ENCODE measurements at places on chromosomes 12 and 14. TPM values are rescaled to one million over a fixed set of nuclear protein-coding genes. Genes with fewer than 3 reads are reported as not detected.
A peak's percentile ranks its signal among the peaks of the same experiment; 100 is the strongest.

Gene RBM23
- 89.4 TPM for total RNA-seq

Gene CLEC12A
- total RNA-seq, result not detected

Gene ABCC9
- total RNA-seq, result 0.89 TPM

- DNase-seq, result no peak
- no peak overlapping the region for H3K27ac ChIP-seq
- H3K36me3 ChIP-seq, result peaks cover 5% of the 10 kb centered on the region
- peaks cover 16% of the 10 kb centered on the region for H3K4me1 ChIP-seq
- peak overlapping the region; percentile 58 for H3K4me3 ChIP-seq
Observed at GRCh38 chr12:54390668-54391551, 6.4 kb upstream of the ZNF385A start.

DNA sequence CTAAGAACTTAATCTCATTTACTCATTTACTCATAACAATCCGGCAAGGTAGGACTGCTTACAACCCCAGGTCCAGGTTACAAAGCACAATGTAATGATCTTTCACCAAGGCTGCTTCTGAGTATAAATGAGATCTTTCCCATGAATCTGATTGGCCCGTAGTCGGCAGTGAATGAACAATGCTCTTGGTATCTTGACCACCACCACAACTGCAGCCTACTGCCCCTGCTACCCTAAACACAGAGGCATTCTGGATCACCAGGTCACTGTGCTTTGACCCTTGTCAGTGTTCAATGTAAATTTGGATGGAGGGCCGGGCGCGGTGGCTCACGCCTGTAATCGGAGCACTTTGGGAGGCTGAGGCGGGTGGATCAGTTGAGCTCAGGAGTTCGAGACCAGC lies 15.9 kb downstream of the FAM181A start:
- H3K27me3 ChIP-seq, result peaks cover 33% of the 10 kb centered on the region
- no peaks in the 10 kb centered on the region for H3K36me3 ChIP-seq
- H3K4me3 ChIP-seq, result no peak overlapping the region
- peaks cover 36% of the 10 kb centered on the region for H3K4me1 ChIP-seq
- no peak for DNase-seq

GRCh38 chr14:34436118-34436905 lies 25.7 kb downstream of the SPTSSA start:
- peak overlapping the region; percentile 71 for H3K27ac ChIP-seq
- DNase-seq, result no peak
- H3K4me3 ChIP-seq, result no peak overlapping the region
- peaks cover 33% of the 10 kb centered on the region for H3K4me1 ChIP-seq

Gene OGFOD2
- 20.2 TPM for total RNA-seq

Gene HSP90AA1
- 317 TPM for total RNA-seq

Gene NT5DC3
- total RNA-seq, result 11.3 TPM

DNA sequence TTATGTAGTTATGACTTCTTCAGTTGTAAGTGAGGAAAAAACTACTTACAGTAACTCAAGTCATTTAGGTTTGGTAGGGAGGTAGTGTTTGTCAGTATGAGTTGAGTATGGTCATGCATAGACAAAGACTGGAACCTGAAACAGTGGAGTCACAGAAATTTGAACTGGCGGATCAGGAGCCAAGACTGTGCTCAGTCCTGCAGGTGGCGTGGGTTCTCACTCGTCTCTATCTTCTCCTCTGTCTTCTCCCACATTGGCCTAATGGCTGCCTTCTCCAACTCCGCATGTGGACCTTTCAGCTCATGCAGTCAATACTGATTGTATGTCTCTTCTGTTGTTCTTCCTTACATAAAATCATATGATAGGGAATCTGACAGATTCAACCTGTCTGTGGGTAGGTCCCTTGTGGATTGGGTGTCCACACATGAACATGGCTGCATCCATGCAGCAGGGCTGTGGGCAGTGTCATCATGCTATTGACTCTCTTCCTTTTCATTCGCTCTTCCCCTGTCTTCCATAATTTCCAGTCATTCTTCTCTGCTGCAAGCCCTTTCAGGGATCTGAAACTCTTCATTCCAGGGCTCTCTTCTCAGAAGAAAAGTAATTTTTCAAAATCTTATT lies 78.8 kb upstream of the NEDD1 start:
- DNase-seq, result no peak
- no peaks in the 10 kb centered on the region for H3K27me3 ChIP-seq
- H3K36me3 ChIP-seq, result no peaks in the 10 kb centered on the region
- H3K27ac ChIP-seq, result no peak overlapping the region
- H3K4me1 ChIP-seq, result no peaks in the 10 kb centered on the region

Gene NGB
- not detected for total RNA-seq

Gene NTF3
- 1.1 TPM for total RNA-seq

Gene SLCO1A2
- 3.8 TPM for total RNA-seq

Gene FBRSL1
- 42.1 TPM for total RNA-seq

- no peak for DNase-seq
- H3K36me3 ChIP-seq, result peaks cover 29% of the 10 kb centered on the region
- H3K27ac ChIP-seq, result no peak overlapping the region
- no peak overlapping the region for H3K4me3 ChIP-seq
- H3K27me3 ChIP-seq, result no peaks in the 10 kb centered on the region
Observed at GRCh38 chr12:64147011-64147631, 75.0 kb downstream of the KICS2 start.

GRCh38 chr12:31005944-31006361 lies 67.7 kb upstream of the DDX11 start:
- DNase-seq, result no peak
- no peak overlapping the region for H3K27ac ChIP-seq
- H3K27me3 ChIP-seq, result peaks cover 17% of the 10 kb centered on the region
- no peak overlapping the region for H3K4me3 ChIP-seq
- no peaks in the 10 kb centered on the region for H3K36me3 ChIP-seq

DNA sequence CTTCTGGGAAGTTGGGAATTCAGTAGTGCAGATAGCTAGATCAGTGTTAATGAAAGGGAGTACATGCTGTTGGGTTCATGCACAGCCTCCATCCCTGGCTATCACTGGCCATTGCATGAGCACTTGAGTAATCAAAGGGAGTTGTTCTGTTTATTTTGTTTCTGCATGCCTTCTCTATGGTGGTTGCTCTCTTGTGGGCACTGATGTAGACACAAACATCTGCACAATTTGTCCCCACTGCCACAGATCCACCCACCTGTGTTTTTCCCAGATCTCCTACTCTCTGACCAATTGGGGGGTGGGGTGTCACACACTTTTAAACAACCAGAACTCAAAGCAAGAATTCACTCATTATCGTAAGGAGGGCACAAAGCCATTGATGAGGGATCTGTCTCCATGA lies 89.7 kb upstream of the DHRS4 start:
- H3K27ac ChIP-seq, result no peak overlapping the region
- no peak overlapping the region for H3K4me3 ChIP-seq
- no peak for DNase-seq
- peaks cover 20% of the 10 kb centered on the region for H3K27me3 ChIP-seq
- H3K4me1 ChIP-seq, result no peaks in the 10 kb centered on the region
- H3K36me3 ChIP-seq, result no peaks in the 10 kb centered on the region

Gene TAS2R43
- total RNA-seq, result 0.86 TPM

GRCh38 chr12:54497883-54498282 lies 331 bp downstream of the NCKAP1L start:
- no peak overlapping the region for H3K4me3 ChIP-seq
- no peak for DNase-seq
- H3K36me3 ChIP-seq, result no peaks in the 10 kb centered on the region

Gene TEAD4
- 28.9 TPM for total RNA-seq

Gene AVPR1A
- total RNA-seq, result 1.7 TPM

GRCh38 chr12:25835385-25835784 lies 123.1 kb upstream of the RASSF8 start:
- H3K4me3 ChIP-seq, result no peak overlapping the region
- H3K4me1 ChIP-seq, result peaks cover 22% of the 10 kb centered on the region
- H3K27ac ChIP-seq, result no peak overlapping the region
- H3K27me3 ChIP-seq, result no peaks in the 10 kb centered on the region
- DNase-seq, result no peak
